ENCODE measurements at places on chromosomes 4 and X.

DNA sequence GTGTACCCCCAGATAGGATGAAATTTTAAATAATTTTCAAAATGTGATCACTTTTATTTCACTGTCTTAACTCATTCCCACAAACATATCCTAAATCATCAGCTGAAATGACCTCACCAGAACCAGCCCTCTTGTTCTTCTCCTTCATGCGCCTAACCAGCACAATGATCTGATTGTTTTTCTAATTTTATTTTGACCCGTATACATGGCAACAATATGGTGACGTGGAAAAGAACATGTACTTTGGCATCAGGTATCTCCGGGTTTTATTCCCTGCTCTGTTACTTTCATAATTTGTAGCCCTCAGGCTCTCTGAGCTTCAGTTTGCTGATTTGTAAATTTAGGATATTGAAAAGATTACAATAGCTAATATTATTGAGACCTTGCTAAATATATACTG, 562.4 kb upstream of the ZFP42 start:
- no peak for DNase-seq

GRCh38 chr4:80098635-80099034, 25.6 kb upstream of the ANTXR2 start:
- no peak for DNase-seq

DNA sequence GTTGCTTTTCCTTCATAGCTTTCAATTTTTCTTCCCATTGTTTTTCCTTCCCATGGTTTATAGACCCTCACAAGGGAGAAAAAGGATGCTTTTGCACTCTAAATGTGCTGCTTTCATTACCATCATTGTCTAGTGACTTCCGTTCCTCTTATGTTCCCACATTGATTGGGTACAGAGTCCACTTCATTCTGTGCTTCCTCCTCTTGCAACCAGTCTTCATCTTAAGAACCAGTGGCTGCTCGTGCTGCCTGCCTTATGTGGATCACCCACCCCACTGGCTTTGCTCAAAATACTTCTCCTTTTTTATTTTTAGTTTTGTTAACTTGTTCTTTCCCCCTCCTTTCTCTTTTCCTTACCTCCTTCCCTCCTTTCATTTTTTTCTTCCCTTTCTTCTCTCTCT, 76.5 kb upstream of the BOD1L1 start:
- DNase-seq, result no peak

DNA sequence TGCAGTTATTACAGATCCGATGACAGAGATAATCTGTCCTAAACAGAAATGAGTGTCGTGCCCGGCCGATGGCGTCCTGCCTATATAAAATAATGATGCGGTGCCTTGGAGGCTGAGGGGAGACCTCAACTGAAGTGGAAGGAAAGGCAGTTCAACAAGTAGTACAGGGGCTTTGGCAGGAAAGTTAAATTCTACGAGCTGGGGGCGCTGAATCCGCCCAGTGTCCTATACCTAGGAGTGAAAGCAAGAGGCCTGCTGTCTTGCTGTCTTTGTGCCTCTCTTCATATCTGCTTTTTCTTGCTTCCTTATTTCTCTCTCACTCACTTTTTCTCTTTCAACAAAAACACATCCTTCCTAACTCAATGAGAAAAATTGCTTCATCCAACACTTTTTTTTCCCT, 82.2 kb upstream of the PRPS2 start:
- DNase-seq, result no peak

DNA sequence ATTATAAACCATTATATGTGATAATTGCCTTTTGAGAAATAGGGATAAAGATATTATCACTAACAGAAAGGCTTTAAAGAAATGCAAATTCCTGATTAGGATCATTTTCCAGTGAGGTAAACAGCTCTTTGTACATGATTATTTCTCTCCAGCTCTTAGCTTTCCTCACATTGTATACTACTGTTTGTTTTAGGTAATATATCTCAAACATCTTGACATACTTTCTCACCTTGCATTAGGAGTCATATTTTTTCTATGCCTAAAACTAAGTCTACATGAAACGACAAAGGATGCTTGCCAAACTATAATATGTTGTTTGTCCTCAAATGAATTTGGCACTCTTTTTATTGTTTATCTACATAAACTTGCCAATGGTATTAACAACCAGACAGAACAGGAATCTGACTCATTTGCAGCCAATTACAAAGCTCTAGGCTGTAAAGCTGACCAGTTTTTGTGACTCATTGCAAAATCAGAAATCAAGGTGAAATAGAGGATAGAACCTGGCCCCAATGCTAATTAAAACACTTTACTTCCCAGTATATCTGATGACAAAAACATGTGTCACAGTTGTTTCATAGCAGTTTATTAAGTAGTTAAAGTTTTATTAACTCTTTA, 107.0 kb downstream of the IQCM start:
- DNase-seq, result no peak

DNA sequence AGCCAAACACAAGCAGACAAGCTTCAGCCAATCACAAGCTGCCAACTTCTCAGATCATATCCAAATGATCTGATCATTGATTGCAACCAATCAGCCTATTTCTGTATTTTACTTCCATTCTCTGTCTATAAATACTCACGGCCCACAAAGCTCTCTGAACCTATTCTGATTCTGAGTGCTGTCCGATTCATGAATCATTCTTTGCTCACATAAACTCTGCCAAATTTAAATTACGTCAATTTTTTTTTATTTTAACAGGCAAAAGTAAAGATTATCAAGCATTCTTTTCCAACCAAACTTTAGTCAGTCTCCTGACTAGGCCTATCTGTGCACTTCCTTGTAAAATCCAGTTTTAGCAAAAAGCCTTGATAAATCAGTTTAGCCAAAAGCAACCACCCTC, 1.8 kb upstream of the TCEANC start:
- no peak for DNase-seq

DNA sequence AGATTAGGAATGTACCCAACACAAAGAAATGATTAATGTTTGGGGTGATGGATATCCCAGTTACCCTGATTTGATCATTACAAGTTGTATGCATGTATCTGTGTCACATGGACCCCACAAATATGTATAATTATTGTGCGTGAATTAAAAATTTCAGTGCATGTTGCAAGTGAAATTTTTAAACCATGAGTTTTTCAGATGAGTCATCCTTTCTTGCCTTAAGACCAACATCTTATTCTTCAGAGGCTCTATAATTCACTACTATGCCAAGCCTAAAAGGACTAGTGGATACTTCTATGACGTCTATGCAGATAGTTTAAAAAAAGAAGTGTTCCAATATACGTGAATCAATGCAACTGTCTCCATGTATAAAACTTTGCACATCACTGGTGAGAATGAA, 113.0 kb upstream of the SH3RF1 start:
- DNase-seq, result no peak

DNA sequence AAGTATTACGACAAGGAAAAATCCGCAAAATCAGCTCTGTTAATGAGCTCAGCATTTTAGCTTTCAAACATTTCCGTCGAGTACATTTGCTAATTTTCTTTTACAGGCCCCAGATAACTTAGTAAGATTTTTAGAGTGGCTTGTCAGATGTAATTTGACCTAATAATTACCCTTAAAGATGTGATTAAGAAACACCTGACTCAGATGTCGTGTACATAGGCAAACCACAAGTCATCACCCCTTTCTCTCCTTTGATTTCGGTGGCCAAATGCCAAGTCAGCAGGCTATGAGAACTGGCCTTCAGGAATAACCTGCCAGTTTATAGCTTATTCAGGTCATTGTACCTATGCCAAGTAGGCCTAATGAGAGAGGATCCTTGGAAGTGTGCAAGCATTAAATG, 369.6 kb downstream of the PCDH7 start:
- DNase-seq, result no peak

- no peak for DNase-seq
Measured at GRCh38 chr4:100288161-100288560, 97.9 kb upstream of the DDIT4L start.

DNA sequence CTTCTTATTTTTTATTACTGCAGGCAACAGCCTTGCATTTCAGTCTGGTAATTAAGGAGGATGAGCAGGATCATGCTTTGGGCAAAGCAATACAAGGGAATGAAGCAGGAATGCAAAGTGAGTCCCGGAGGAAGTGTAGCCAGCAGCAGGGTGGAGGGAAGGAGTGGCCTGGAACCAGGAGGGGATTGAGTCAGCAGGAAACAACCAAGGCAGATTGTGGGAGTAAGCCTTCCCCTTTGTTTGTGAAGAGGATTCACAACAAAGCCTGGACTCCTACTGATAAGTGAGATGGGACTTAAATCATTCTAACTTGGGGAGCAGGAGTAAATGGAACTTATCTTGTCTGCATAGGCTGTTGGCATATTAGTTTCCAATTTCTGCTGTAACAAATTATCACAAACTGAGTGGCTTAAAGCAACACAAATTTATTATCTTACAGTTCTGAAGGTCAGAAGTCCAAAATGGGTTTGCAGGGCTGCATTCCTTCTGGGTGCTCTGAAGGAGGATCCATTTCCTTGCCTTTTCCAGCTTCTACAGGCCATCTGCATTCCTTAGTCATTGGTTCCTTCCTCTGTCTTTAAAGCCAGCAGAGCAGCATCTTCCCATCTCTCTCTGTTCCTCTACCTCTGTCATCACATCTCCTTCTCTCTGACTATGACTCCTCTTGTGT, 93.2 kb upstream of the AP1S2 start:
- no peak for DNase-seq

DNA sequence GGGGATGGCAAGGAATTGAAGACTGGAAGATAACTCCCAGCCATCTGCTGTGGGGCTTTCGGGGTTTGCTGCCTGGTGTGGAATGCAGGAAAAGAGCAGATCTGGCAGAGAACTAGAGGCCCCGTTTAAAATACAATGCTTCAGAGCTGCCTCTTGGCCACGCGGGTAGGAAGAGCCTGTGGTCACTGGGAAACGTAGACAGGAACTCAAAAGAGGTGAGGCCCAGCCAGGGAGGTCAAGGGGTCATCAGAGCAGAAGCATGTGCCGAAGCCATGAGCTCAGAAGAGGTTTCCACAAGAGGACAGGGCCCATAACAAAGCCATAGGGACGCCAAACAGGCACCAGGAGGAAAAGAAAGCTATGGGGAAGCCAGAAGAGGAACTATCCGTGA, 14.5 kb upstream of the STS start:
- no peak for DNase-seq

DNA sequence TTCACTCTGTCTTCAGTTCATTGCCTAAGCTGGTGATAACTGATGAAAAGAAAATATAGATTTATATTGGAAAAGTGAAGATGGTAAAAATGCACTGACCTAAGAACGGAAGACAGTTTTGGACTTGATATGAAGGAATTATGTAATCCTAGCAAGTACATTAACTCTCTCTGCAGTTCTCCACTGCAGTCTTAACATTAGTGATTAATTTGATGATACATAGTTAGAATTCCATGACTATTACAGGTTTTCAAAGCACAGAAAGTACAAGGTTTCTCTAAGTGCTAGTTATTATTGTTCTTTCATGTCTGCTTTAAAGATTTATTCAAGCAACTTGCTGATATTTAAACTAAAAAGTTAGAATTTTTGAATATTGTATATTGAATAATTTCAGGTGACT, 1591.7 kb upstream of the ADGRL3 start:
- no peak for DNase-seq

DNA sequence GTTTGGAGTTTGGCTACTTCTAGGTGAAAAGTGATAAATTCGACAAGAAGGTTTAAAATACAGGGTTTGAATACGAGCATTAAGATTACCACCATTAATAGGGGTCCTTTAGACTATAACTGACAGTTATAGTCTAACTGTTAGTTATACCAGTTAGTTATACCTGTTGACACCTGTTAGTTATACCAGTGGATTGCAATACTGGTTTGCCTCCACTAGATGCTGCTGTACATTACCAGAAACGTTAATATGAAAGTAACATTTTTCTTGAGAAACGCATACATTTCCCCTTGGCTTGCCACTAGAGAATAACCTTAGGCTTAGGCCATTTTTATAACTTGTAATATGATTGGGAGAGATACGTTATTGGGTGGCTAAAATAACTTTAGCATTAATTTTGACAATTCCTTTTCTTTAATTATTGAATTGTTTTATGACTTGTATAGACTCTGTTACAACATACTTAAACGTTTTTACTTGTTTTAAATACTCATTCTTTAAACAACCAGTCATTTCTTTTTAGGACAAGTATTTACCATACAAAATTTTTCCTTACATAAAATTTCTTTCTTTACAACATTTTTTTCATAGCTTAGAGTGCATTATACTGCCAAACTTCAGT, 911.2 kb downstream of the FSTL5 start:
- no peak for DNase-seq

GRCh38 chr4:1239141-1239949, 9.6 kb downstream of the CTBP1 start:
- DNase-seq, result no peak

- DNase-seq, result no peak
Measured at GRCh38 chr4:35526456-35526855, 717.9 kb downstream of the ARAP2 start.

GRCh38 chr4:144820011-144820727, 174.2 kb downstream of the HHIP start:
- no peak for DNase-seq

DNA sequence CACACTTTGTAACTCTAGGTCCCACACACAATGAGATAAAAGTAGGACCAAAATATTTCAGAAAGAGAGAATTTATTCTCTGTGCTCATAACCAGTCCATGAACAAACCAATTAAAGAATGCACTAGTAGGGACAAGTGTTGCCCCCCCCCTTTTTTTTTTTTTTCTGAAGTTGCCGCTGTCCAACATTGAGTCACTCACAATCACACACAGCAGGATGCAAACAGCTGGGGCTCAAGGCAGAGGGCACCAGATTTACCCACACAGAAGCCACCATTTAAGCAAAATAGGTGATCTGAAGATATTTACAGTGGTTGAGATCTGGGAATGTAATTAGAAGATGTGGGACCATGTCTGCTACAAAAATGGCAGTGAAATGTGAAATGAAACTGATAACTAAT, 850.9 kb upstream of the SLIT2 start:
- DNase-seq, result no peak

GRCh38 chrX:153582896-153583295, 16.0 kb downstream of the CCNQ start:
- no peak for DNase-seq

DNA sequence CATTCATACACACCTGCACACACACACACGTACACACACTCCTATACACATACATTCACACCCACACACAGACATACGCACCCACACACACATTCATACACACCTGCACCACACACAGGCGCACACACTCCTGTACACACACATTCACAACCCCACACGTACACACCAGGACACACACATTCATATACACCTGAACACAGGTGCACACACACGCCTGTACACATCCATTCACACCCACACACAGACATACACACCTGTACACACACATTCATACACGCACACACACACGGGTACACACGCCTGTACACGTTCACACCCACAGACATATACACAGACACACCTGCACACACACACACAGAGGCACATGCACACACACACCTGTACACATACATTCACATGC, 53.0 kb upstream of the PPP2R3B start:
- DNase-seq, result no peak

GRCh38 chrX:100649550-100650356, 5.8 kb downstream of the SRPX2 start:
- no peak for DNase-seq

GRCh38 chrX:40964633-40965586, 120.3 kb upstream of the USP9X start:
- no peak for DNase-seq
